ENCODE measurements at places on chromosomes 12 and 14.

- DNase-seq, result no peak
These were observed 310.8 kb downstream of the BCL11B start for GRCh38 chr14:98961191-98961590.

- no peak for DNase-seq
These were observed 32.0 kb downstream of the RTL1 start for GRCh38 chr14:100871234-100872186.

- peak; percentile 3 for DNase-seq
These were observed 1.4 kb downstream of the TMTC2 start for GRCh38 chr12:82688035-82688501.

DNA sequence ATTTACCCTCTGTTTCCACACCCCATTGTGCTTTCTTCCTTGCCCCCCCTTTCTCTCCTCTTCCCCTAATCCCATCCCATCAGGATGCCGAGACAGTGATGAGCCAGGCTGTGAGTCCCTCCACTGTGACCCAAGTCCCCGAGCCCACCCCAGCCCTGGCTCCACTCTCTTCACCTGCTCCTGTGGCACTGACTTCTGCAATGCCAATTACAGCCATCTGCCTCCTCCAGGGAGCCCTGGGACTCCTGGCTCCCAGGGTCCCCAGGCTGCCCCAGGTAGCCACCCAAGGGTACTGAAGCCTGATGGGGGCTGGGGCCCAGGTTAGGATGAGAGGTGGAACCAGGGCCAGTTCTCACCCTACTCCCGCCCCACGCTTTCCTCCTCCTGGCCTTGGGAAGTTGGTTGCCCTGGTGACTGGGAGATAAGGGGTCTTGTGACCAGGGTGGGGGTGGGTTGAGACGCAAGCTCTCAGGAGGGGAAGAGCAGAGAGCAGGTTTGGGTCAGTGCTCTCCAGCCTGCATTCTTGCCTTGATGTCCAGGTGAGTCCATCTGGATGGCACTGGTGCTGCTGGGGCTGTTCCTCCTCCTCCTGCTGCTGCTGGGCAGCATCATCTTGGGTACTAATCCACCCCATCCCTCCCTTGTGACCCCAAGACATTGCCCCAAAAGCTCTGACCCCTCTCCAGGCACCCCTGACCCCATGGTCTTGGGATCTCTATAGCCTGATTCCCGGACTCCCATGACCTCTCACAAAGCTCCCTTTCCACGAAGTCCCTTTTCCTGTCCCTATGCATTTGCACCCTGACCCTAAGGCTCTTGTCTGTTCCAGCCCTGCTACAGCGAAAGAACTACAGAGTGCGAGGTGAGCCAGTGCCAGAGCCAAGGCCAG is 1.2 kb downstream of the AMHR2 start:
- DNase-seq, result no peak

GRCh38 chr14:52922656-52923055 is 28.2 kb downstream of the FERMT2 start:
- DNase-seq, result no peak

- DNase-seq, result no peak
These were observed 230.2 kb upstream of the TBX3 start for GRCh38 chr12:114913871-114914801.

Measured in NCI-H1694 treated with DMSO at 0.1 percent for 48 hours (cell line).